ENCODE measurements at places on chromosomes 6 and 20.
A peak's percentile ranks its signal among the peaks of the same experiment; 100 is the strongest.

DNA sequence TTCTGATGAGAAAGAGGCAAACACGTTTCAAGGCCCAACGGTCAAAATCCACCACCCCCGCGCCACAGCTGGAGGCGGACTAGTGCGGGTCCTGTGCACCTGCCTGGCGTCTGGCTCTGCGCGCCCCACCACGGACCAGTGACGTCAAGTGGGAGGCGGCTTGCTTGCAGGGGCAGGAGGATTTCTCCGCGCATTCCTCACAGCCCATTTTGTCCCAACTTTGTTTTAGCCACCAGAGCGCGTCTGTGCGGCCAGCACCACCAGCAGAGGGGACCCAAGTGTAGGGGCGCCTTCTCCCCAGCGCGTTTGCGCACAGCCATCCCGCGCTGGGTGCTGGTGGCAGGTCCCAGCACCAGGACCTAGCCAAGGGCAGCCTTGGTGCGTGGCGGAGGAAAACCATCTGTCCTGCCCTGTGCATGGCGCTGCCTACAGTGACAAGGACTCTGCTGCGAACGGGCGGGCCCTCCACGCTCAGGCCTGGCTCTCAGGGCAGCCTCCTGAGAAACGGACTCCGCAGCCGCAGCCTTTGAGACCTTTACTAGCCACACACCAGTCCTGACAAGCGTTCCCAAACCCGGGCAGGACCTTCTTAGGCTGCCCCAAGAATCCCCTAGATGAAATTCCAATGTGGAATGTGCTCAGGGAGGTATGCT is 194.8 kb upstream of the EXOC2 start:
- no peak for DNase-seq

DNA sequence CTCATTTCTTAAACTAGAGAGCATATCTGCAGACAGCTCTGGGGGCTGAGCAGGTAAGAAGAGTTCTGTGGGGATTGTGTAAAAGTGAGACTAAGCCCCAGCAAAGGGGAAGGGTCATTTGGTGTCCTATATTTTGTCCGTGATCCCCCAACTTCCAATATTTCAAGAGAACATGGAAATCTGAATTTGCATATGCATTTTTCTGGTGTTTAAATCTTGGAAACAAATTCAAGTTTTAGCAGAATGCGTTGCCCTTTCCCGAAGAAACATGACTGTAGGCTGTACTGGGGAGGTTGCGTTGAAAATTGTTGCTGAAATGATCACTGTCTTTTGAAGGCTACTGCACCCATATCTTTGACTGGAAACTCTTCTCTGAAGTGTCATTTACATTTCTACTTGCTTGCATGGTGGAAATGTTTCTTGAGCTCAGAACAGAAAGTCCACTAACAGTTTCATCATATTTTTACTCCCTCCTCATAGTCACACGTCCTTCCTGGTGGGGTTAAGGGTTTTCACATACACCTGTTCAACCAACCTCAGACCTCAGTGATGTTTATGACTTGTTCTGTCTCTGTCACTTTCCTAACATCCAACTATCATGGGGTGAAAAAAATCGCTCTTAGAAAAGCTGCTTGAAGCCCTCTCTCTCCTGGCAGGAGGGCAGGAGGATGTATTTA is 140.3 kb downstream of the BCAS1 start:
- DNase-seq, result no peak

- DNase-seq, result no peak
Observed at GRCh38 chr20:41222296-41222695, 85.0 kb downstream of the PLCG1 start.

DNA sequence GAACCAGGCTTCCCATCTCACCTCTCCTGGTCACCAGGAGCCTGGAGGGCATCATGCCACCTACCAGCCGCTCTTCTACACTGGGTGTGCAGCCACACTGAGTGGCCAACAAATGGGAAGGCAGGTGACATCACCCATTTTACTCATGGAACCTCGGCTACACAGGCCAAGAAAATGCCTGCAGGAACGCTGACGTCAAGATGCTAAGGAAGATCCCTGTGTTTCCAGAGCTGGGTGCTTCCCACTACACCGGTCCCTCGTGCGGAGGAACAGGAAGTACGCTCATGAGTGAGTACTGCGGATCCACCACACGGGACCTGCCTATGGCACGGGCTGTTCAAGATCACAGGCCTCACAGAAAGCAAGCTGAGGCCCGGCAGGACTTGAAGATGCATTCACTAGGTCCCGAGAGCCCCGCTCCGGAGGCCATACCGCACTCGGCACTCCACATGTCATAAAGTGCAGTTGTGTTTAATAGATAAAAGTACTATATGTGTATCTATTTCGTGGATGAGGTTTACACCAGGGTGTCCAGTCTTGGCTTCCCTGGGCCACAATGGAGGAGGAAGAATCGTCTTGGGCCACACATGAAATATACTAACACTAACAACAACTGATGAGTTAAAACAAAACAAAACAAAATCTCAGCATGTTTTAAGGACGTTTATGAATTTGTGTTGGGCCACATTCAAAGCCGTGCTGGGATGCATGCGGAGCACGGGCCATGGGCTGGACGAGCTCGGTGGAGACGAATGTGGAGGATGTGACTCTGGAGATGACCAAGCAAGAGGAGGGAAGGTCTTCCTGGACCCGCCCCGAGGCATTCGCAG is 257.9 kb downstream of the THBS2 start:
- no peak for DNase-seq

DNA sequence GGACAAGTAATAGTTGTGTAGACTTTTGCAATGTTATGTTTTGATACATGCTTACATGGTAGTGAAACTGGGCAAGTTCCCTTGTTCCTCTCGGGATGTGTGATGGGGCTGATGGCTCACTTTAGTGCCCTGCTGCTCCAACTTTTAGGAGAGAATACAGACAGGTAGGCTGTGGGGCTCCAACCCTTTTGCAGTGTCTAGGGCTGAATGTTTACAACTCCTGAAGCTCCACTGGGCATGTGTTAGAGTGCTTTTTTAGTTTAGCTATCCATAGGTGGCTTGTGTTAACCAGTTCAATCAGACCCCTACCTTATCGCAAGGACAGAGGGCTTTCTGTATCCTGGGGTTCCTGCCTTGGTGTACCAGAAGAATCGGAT is 33.8 kb downstream of the SERPINB6 start:
- no peak for DNase-seq

GRCh38 chr6:161351858-161352257 is 78.0 kb upstream of the AGPAT4 start:
- no peak for DNase-seq

DNA sequence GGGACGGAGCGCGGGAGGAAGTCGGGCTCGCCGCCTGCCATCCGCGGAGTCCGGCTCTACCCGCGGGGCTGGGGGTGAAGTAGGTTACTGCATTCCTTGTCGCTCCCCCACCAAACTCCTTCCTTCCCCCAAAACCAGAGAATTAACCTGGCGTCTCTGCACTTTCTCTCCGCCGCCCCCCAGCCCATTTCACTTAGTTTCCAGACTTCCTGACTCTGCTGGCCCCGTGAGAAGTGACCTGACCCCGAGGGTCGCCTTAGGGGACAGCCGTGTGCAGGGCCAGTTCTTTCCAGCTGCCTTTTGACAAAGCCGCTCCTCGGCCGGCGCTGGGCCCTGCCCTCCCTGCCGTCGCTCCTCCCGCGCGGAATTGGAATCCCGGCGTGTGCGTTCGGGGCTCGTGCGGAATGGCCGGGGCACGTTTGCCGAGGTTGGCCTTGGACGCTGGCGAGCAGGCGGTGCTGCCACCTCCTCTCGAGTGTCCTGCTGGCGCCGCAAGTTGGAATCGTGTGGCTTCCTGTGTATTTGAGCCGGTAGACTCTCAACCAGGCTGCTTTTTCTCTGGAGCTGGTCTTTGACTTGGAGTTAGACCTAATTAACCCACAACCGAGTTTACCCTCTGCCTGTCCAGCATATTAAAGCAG is 650 bp downstream of the DCBLD1 start:
- DNase-seq, result peak; percentile 61

DNA sequence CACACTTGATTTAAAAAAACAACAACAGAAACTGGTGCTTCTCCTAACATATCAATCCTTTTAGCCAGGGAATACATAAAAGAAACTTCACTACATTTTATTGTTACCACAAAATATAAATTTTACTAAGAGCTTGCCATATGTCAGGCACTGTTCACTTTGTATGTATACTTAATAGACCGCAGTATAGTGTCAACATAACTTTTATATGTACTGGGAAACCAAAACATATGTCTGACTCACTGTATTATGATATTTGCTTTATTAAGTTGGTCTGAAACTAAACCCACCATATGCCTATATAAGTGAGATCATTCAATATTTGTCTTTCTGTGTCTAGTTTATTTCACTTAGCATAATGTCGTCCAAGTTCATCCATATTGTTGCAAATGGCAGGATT is 108.4 kb downstream of the KLHL32 start:
- DNase-seq, result no peak

DNA sequence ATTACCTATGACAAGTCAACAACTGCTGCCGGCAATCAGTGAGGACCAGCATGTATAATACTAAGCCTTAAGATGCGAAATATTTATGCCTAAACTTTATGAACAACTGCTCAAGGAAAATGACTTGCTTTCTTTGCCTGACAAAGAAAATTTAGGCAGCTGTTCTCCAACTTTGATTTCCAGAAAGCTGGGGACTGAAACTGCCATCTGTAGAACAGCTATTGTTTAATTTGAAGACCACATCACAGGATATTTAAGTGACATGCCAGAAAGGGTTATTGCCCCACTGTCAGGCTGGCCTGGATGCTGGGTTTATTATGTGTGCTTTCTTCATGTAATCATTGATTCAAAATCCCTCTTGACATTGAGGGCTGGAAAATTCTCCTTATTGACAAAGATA is 153.9 kb upstream of the ENPP5 start:
- DNase-seq, result no peak

- DNase-seq, result no peak
Observed at GRCh38 chr6:170227521-170227983, 63.3 kb downstream of the DLL1 start.

DNA sequence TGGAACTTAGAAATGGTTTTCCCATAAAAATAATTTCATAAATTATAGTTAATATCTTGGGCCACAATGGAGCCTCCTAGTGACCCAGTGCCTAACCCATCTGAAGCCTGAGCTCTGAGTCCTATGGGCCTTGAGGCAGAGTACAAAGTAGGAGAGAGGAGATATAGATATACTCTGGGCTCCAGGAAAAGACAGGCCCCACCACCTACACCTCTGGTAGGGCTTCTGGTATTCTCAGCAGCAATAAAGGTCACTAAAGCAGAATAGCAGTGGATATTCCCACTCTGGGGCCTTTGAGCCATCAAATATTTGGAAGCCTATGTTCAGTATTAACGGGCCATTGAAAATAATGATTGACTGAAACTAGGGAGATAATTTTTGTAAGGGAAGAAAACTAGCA is 24.1 kb downstream of the CYP39A1 start:
- DNase-seq, result no peak

GRCh38 chr20:45206725-45207124 is at the start of gene SEMG1:
Gene SEMG1 (plus strand): TSS chr20:45207033. CDS start chr20:45207054, 21 bp downstream.
- no peak for DNase-seq

DNA sequence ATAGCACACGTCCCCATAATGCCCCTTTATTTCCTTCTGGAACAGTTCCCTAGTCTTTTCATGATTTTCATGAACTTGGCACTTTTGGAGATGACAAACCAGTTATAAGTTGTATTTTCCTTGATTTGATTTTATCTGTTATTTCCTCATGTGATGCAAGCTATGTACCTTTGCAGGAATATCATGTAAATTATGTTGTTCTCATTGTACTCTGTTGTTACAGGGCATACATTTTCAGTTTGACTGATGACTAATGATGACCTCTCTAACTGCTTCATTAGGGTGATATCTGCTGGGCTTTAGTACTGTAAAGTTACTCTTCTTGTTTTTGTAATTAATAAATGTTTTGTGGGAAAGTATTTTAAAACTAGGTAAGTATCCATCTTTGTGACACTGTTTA is 147.3 kb downstream of the ZFAND3 start:
- no peak for DNase-seq

GRCh38 chr20:57153238-57153905 is 113.1 kb downstream of the BMP7 start:
- no peak for DNase-seq

DNA sequence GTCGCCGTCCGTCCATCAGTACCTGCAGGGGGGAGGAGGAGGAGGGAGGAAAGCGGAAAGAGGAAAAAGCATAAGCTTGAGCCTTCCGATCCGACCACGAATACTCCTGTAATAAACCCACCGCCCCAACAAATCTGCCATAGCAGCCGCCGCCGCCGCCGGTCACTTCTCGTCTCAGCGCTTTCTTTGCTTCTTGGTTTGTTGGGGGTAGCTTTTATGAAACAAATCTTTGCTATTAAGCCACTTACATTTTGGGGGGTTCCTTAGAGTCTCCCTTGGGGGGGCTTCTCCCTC is 277 bp downstream of the ADGRB3 start:
- no peak for DNase-seq

GRCh38 chr20:2691127-2691526 is 1.5 kb upstream of the EBF4 start:
- no peak for DNase-seq

- DNase-seq, result no peak
Observed at GRCh38 chr20:62602550-62602949, 39.8 kb upstream of the SLCO4A1 start.

- no peak for DNase-seq
Observed at GRCh38 chr6:136549300-136550044, 750 bp downstream of the MAP7 start.

All from left lung (tissue), 14 donors.